ENCODE measurements at places on chromosomes 1 and 21. TPM values are rescaled to one million over a fixed set of nuclear protein-coding genes. Genes with fewer than 3 reads are reported as not detected.
A peak's percentile ranks its signal among the peaks of the same experiment; 100 is the strongest.

DNA sequence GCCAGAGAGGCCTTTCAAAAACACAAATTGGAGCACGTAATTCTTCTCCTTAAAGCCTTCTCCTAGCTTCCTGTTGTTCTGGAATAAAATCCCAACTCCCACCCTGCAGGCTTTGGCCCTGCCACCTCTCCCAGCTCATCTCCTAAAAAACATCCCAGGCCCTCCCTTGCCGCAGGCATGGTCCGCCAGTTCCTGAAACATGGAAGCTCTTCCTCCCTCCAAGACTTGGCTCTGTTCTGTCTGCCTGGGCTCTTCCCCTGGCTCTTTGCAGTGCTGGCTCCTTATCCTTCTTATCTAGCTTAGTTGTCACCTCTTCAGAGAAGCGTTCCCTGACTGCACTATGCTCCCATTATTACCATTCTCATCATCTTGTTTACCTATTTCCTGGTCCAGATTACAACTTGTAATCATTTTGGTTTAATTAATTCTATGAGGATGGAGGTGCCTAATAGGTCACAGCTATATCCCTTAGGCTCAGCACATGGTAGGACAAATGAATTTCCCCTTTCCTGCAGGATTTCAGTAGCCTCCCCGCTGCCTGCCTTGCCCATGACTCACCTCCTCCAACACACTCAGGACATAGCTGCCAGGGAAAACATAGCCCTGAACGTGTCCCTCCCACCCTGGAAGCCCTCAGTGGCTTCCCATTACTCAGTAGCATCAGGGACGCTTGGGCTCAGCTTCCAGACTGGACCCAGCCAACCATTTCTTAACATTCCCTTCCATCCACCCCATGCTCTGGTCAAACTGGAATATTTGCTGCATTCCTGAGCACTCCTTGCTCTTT is 15.7 kb upstream of the IGSF21 start:
- no peaks in the 10 kb centered on the region for H3K36me3 ChIP-seq
- H3K4me3 ChIP-seq: no peak overlapping the region
- no peak overlapping the region for H3K27ac ChIP-seq
- no peak for DNase-seq
- peaks cover 74% of the 10 kb centered on the region for H3K27me3 ChIP-seq
- no peaks in the 10 kb centered on the region for H3K4me1 ChIP-seq

GRCh38 chr1:166489670-166490436 is 323.1 kb upstream of the FAM78B start:
- H3K36me3 ChIP-seq: no peaks in the 10 kb centered on the region
- no peaks in the 10 kb centered on the region for H3K4me1 ChIP-seq
- H3K27me3 ChIP-seq: peaks cover 8% of the 10 kb centered on the region
- no peak overlapping the region for H3K27ac ChIP-seq

DNA sequence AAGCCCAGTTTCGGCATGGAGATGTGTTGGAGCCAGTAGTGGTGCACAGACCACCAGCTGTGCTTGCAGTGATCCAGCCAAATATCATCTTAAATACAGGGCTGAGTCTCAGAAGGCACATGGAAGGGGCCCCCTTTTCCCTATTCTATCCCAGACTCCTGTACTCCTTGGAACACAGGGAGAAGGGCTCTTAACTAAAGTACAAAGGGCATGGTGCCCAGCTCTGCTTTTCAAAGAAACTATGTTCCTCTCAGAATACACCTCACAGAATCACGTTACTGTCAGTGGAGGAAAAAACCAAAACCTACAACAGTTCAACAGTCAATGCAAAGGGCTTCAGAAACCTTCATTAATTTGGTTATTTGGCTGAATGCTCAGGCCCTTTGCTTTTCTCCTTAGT is 180.6 kb upstream of the C1orf105 start:
- no peak overlapping the region for H3K4me3 ChIP-seq
- peak overlapping the region; percentile 87 for H3K27ac ChIP-seq
- H3K4me1 ChIP-seq: peaks cover 29% of the 10 kb centered on the region
- no peaks in the 10 kb centered on the region for H3K36me3 ChIP-seq
- H3K27me3 ChIP-seq: no peaks in the 10 kb centered on the region

GRCh38 chr1:185368313-185368855 is 51.3 kb upstream of the IVNS1ABP start:
- H3K27ac ChIP-seq: no peak overlapping the region
- H3K36me3 ChIP-seq: no peaks in the 10 kb centered on the region
- no peak for DNase-seq
- H3K4me1 ChIP-seq: peaks cover 19% of the 10 kb centered on the region

GRCh38 chr1:225450491-225451191 is 22.8 kb upstream of the LBR start:
- no peak overlapping the region for H3K4me3 ChIP-seq
- H3K4me1 ChIP-seq: peaks cover 26% of the 10 kb centered on the region
- H3K27ac ChIP-seq: no peak overlapping the region

DNA sequence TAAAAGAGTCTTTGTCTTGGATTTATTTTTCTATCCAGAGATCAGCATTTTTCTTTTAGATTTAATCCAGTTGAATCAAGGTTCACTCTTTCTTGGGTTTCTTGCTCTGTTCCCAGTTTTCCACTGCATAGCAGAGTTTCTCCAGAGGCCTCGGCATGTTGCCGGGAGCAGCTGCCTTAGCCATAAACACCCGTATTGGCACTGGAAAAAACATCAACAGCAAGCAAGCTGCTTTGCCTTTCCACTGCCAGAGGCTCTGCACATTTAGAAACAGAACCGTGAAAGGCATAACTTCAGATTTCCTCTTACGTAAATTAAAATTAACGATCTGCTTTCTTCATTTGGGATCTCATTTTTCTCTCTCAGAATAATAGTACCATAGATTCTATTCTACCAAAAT is 181.8 kb upstream of the L1TD1 start:
- H3K36me3 ChIP-seq: peaks cover 24% of the 10 kb centered on the region
- H3K4me1 ChIP-seq: no peaks in the 10 kb centered on the region
- H3K4me3 ChIP-seq: no peak overlapping the region
- H3K27me3 ChIP-seq: no peaks in the 10 kb centered on the region
- DNase-seq: no peak
- H3K27ac ChIP-seq: no peak overlapping the region

- peaks cover 18% of the 10 kb centered on the region for H3K27me3 ChIP-seq
- peaks cover 3% of the 10 kb centered on the region for H3K4me1 ChIP-seq
- H3K36me3 ChIP-seq: no peaks in the 10 kb centered on the region
- no peak overlapping the region for H3K4me3 ChIP-seq
Observed at GRCh38 chr1:207949571-207950195, 38.8 kb upstream of the CD34 start.

SNIP1 gene
- 27.1 TPM for total RNA-seq

DNA sequence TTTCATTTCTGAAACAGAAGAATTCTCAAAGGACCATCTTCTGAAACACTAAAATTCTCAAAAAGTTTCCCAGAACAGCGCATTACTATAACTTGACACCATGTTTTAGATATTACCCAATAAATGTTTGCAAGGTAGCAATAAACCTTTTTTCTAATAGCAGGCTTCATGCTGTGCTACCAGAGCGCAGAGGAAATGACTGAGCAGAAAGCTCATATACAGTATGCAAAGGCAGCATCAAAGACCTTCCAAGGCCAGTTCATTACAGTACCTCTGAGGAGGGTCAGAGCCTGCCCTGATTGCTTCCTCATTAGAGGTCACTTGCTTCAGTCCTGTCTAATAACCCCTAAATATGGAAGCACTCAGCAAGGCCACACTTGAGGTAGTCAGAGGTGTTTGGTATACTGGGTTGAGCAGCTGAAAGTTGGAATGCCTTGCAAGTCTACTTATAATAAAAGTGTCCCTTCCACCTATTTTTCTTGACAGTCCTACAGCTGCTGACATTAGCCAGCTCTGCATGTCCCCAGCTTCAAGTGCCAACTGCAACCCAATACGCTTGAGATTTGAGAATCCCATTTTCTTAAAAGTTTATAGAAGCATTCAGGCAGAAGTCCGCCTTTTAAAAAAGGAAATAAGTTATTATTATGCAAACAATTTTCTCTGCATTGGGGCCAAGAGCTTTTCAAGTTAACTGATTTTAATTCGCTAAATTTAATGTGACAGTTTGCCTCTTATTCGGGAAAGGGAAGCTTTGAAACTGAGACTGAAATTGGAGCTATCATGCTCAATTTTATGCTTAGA is 207.2 kb downstream of the ZC3H11B start:
- H3K27ac ChIP-seq: no peak overlapping the region
- DNase-seq: no peak
- no peaks in the 10 kb centered on the region for H3K27me3 ChIP-seq
- no peaks in the 10 kb centered on the region for H3K4me1 ChIP-seq
- no peak overlapping the region for H3K4me3 ChIP-seq

LRRC39 gene
- total RNA-seq: 1.7 TPM

- no peak overlapping the region for H3K4me3 ChIP-seq
- no peak overlapping the region for H3K27ac ChIP-seq
- DNase-seq: no peak
- peaks cover 11% of the 10 kb centered on the region for H3K27me3 ChIP-seq
- H3K36me3 ChIP-seq: no peaks in the 10 kb centered on the region
- H3K4me1 ChIP-seq: peaks cover 14% of the 10 kb centered on the region
Observed at GRCh38 chr1:25117233-25117823, 115.0 kb downstream of the SYF2 start.

DNA sequence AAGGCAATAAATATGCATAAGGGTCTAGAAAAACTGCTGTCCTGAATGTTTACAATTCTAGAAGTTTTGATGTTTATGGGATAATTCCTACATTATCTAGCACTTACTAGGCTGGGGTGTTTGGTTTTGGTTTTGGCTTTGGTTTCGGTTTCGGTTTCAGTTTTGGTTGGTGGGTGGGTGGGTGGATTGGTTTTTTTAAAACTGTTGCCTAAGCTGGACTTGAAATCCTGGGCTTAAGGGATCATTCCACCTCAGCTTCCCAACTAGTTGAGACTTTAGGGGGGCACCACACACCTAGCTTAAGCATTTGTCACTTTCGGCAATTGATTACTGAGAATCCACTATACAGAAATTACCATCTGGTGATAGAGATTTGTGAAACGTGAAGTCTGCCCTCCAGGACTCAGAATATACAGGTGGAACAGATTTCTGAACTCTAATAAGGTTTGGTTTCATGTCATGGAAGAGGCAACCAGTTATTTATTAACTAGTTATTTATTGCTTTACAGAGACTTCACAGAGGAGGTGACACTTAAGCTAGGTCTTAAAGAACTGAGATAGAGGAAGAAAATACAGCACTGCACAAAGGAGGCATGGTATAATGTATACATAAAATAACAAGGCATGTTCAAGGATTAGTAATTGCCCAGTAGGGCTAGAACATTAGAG is 69.6 kb downstream of the PIK3R3 start:
- peaks cover 42% of the 10 kb centered on the region for H3K36me3 ChIP-seq
- no peak overlapping the region for H3K4me3 ChIP-seq
- no peaks in the 10 kb centered on the region for H3K4me1 ChIP-seq
- no peaks in the 10 kb centered on the region for H3K27me3 ChIP-seq

DNA sequence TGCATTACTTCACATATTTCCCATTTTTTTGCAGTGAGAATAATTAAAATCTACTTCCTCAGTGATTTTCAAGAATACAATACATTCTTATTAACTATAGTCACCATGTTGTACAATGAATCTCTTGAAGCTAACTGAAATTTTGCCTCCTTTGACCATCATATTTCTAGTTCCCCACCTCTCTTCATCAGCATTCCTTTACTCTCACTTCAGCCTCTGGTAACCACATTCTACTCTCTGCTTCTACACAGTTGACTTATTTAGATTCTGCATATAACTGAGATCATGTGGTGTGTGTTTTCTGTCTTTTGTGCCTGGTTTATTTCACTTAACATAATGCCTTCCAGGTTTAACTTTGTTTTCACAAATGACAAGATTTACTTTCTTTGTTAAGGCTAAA is 304.4 kb upstream of the LYPLAL1 start:
- no peak overlapping the region for H3K4me3 ChIP-seq
- H3K36me3 ChIP-seq: no peaks in the 10 kb centered on the region
- no peak overlapping the region for H3K27ac ChIP-seq
- no peak for DNase-seq
- no peaks in the 10 kb centered on the region for H3K27me3 ChIP-seq
- H3K4me1 ChIP-seq: peaks cover 20% of the 10 kb centered on the region

HES5 gene
- total RNA-seq: not detected

DNA sequence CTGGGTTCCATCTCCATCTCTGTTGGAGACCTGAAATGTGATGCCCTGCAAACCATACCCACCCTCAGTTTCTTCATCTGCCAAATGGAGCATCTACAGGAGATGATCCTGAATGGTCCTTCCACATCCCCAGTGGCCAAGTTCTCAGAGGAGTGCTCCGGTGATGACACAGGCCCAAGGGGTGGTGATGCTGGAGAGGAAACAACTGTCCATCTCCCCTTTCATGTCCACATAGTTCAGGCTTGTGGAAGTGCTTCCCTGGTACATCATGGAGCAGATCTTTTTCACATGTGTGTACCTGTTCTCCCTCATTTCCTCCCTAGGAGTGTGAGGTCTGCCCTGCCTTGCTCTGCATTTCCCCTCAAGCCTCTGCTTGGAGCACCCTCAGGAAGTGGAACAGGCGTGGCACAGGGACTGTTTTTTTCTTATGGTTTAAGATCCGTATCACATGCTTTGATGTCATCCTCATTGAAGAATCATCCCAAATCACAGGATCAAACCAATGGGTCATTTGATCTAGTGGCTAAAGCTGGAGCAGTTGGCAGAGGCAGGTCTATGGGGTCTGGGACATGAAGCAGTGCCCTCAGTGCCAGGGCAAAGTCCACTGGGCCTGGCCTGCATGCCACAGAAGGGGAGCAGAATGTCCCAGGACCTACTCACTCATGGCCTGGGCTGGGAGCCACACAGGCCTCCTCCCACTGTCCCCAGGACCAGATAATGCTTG is 8.2 kb upstream of the TRIM63 start:
- no peak overlapping the region for H3K4me3 ChIP-seq
- no peak for DNase-seq
- peaks cover 55% of the 10 kb centered on the region for H3K4me1 ChIP-seq
- peak overlapping the region; percentile 64 for H3K27ac ChIP-seq

DNA sequence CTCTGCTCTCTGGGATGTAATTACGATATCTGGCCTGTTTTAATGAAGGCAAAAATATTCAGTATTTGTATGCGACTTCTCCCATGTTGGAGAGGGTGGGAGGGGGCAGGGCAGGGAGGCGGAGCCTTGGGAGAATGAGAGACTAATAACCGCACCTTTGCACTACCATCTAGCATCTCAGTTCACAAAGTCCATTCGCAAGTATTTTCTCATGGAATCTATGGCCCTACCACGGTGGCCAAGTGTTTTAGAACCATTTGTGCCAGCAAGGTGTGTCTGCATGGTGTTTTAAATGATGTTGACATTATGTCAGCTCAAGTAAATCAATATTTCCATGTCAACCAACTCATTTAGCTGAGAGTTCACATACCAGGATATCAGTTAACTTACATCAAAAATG is 14.3 kb upstream of the BLACAT1 start:
- H3K27me3 ChIP-seq: peaks cover 56% of the 10 kb centered on the region
- peaks cover 15% of the 10 kb centered on the region for H3K4me1 ChIP-seq
- H3K36me3 ChIP-seq: no peaks in the 10 kb centered on the region
- no peak overlapping the region for H3K27ac ChIP-seq
- H3K4me3 ChIP-seq: no peak overlapping the region

Measured in mesothelial cell of epicardium (in vitro differentiated cells).